ENCODE measurements at places on chromosomes 4 and X.
A peak's percentile ranks its signal among the peaks of the same experiment; 100 is the strongest.

- DNase-seq, result no peak
Measured at GRCh38 chrX:136170139-136170800, 22.9 kb downstream of the FHL1 start.

GRCh38 chrX:104045642-104046041, 5.9 kb downstream of the H2BW2 start:
- no peak for DNase-seq

DNA sequence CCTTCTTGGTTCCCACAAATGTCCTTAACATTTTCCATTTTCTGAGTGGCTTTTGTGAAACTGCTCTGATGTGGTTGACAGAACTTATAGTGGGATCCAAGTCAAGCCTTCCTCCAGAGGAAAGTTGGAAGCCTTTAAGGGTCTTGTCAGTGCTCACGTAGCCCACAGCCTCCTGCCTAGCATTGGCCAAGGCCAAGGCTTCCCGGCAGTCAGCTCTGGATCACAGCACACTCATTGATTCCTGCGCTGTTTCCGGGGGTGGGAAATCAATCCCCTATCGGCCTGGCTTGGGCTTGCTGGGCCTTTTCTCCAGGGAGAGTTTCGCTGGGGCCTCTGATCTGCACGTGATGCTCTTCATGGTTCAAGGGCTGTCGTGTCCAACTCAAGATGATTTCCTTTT, 76.1 kb downstream of the SLC9A6 start:
- DNase-seq, result no peak

GRCh38 chr4:30825008-30825770, 105.0 kb downstream of the PCDH7 start:
- DNase-seq, result no peak

- no peak for DNase-seq
Measured at GRCh38 chr4:113008716-113009115, 40.7 kb upstream of the ANK2 start.

- no peak for DNase-seq
Measured at GRCh38 chr4:146398896-146399445, 122.8 kb downstream of the SLC10A7 start.

GRCh38 chr4:19009881-19010280, 988.3 kb upstream of the LCORL start:
- no peak for DNase-seq

DNA sequence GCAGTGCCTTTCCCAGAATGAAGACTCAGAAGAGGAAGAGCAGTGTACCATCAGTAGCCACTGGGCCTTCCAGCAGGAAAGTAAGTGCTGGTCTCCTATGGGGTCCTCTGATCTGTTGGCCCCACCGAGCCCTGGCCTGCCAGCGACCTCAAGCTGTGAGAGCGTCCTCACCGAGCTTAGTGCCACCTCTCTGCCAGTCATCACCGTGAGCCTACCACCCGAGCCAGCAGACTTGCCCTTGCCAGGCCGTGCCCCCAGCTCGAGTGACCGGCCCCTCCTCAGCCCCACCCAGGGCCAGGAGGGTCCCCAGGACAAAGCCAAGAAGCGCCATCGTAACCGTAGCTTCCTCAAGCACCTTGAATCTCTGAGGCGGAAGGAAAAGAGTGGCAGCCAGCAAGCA, 69.7 kb downstream of the STARD8 start:
- no peak for DNase-seq

GRCh38 chr4:16226816-16227461, 668 bp upstream of the TAPT1 start:
- DNase-seq, result peak; percentile 4

GRCh38 chrX:124488412-124489161, 142.2 kb downstream of the SH2D1A start:
- no peak for DNase-seq

- DNase-seq, result no peak
Measured at GRCh38 chr4:185589067-185589836, 53.9 kb upstream of the PDLIM3 start.

- no peak for DNase-seq
Measured at GRCh38 chr4:43718369-43718768, 730.2 kb downstream of the KCTD8 start.

DNA sequence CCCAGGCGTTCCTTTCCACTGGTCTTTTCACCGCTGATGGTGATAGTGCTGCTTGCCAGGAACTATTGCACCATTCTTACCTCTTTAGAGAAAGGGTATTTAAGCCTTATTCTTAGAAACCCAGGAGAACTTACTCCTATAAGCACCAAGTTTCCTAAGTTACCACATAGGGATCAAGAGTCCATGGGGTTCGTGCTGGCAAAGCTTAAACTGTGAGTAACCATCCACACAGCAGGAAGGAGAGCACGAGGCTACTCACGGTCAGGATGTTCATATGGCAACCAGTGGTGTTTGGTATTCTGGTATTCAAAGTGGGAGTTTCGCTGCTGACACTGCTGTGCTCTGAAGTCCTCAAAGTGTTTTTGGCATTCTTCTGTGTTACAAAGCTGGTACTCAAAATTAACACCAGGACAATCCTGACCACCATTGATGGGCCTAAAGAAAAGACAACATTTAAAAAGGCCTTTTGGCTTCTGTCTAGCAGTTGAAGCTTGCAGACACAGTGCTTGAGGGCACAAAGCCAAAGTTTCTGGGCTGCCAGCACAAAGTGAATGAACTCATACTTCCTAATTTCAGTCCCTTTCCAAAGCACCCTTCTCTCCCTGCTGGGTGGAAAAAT, 256.9 kb downstream of the ADAMTS3 start:
- DNase-seq, result no peak

DNA sequence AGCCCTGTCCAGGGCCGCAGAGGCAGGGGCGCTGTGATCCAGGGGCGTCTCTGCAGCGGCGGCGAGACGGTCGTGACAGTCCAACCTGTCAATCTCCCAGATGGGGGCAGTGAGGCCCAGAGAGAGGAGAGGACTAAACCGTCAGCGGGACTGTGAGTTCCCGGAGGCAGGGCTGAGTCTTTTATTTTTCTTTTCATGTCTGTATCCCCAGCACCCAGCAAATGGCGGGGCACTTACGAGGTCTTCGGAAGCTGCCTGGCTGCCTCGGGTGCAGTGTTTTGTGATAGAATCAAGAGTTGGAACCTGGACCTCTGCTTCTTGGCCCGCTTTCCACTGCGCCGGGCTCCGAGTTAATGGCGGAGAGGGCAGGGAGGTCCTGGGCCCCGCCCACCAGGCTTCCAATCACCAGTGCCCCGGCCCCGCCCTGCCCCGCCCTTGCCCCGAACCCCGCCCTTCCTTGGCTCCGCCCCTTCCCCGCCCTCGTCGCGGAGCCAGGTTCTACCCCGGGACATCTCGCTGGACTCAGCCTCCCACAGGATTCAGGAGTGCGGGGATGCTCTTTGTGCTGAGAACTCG, 35.3 kb upstream of the GRPEL1 start:
- DNase-seq, result peak; percentile 68

GRCh38 chr4:14812101-14812500, 190.2 kb upstream of the CPEB2 start:
- no peak for DNase-seq

DNA sequence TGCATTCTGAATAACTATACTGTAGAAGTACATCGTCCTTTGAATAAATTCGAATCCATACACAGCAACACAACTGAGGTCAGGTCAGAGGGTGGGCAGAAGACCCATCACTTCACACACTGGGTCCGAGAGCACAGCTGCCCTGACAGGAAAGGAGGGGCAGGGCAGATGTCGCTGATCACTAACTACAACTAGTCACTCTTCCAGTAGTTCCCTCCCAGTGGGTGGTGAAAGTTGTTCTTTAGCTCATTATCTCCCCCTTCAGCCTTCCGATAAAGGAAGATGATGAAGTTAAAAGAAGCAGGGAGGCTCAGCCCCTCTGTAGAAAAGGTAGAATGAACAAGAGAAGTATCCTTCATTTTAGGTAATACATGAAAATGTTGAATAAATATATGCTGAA, 278.9 kb downstream of the INPP4B start:
- peak; percentile 15 for DNase-seq

DNA sequence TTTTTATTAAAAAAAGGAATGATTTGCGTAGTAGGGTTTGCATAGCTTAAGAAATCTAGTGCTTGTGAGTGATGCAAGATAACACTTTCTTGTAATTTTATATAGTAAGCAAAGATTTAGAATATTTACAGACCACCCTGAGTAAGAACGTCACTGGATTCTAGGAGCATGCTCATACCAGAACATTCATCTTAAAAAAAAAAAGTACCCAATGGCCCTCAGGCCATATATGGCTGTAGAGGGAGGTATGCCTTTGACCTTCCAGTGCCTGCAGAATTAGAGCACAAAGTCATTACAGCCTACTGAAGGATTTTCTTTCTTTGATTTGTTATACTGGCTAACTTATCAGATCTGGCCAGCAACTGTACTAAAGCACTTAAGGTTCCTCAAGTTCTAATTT, 236.3 kb upstream of the GYPA start:
- DNase-seq, result no peak

DNA sequence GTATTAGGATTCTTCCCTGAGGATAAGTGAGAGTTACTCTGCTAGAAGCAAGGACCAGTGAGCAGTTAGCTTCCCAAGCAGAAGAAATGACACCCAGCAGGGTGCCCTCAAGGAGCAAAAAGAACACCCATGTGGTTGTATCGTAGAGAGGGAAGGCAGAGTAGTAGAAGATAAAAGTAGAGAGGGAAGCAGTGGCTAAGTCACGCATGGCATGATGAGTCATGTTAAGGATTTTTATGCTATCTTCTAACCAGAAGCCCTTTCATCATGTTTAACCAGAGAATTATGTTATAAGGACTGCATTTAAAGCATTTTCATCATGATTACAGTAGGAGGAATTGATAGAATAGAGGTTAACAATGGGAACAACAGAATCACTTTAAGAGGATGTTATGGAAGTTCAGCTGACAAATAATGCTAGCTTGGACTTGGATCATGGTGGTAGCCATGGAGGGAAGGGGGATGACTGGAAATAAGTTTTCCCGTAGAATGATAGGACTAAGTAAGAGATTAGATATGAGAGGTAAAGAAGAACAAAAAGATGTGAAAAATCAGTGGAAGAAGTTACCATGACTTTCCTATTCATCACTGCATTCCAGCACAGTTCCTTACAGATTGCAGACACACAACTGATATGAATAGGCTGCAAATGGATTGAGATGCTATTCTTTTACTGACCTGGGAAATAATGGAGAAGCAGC, 383.5 kb upstream of the INTU start:
- no peak for DNase-seq

DNA sequence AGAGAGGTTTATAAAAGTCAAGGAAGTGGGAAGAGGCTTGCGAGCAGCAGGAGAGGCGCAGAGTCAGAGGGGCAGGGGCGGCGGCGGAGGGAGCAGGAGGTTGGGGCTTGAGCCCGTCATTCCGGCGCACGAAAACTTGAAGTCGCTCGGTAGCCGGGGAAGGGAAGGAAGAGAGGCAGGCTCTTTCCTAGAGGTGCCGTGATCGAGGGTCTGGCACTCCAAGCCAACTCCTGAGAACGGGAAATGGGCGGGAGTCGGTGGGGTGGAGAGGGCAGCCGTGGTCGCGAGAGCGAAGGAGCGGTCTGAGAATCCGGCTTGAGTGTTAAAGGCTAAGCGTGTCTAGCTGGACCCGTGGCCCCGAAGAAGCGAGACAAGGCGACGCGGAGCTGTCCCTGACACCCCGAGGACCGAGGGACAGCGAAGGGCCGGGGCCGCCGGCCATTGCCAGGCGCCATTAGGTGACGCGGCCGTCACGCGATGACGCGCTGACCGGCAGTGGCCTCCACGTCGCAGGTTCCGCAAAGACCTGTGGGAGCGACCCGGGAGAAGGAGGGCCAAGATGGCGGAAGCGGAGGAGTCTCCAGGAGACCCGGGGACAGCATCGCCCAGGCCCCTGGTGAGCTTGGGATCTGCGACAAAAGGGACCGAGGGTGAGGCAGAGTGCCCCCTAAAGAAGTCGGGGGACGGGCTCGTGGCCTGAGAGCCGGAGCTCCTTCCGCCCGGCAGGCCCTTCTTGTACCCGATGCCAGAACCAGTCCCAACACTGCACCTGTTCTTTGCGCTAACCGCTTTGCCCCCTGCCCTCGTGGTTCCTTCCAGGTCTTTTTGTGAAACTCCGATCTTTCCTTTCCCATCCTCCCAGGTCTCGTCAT, at the start of gene YIPF6:
Gene YIPF6, plus strand, starts transcription at position 544 of the 872 bp plus-strand sequence. Its CDS starts 16 bp downstream, at position 560.
- DNase-seq, result peak; percentile 43

GRCh38 chrX:14079891-14080430, 50.3 kb upstream of the GEMIN8 start:
- DNase-seq, result no peak

GRCh38 chrX:63746715-63747114, 38.3 kb downstream of the ARHGEF9 start:
- no peak for DNase-seq

- DNase-seq, result no peak
Measured at GRCh38 chr4:182177166-182177565, 66.0 kb upstream of the TENM3 start.

DNA sequence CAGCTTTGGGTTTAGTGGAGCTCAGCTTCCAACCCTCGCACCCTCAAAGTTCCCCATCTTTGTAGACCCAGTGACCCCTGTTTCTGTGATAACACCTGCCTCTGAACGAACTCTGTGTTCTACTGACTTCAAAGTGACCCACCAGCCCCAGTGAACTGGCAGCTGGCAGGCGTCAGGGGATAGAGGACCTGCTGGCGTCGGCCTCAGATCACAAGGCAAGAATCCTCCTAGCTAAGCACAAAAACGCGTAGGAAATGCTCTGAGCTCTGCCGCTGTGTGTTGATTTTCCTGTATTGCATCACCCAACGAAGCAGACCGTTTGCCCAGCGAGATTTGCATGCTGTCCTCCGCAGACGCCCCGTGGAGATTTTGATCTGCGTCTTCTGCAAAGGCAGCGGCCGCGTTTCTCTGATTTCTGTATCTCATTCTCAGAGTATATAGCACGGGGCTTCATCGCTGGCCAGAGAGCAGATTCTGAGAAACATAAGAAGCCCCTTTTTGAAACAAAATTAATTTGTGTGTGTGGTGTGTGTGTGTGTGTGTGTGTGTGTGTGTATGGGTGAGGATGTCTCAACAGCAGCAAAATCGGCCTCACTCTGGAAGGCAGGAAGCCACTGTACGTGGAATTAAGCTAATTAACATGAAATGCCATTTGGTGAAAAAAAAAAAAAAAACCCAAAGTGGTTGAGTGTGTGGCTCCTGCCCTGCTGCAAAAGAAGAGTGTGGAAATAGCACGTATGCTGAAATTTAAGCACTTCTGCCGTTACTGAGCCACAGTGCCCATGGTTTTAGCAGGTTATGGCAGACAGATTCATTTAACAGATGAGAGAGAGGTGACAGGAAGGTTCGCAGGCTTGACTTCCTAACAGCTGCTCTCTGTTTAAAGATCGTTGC, 29.2 kb upstream of the ASMTL start:
- DNase-seq, result peak; percentile 76

GRCh38 chr4:73189274-73189810, 69.3 kb downstream of the ANKRD17 start:
- no peak for DNase-seq

GRCh38 chr4:37535872-37536271, 150.3 kb downstream of the RELL1 start:
- no peak for DNase-seq

DNA sequence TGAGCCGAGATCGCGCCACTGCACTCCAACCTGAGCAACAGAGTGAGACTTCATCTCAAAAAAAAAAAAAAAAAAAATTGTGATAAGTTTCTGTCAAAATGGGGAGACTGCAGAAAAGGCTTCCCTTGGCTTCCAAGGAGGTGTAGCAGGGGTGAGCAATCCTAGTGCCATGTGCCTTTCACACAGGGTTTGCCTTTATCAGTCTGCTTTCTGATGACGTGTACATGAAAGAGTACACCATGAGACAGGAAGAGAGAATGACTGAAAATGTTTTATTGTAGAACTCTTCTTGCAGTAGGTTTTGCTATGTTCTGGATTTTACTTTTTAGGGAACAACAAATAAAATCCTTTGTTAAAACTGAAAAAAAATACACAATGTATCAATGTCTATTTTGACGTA, 23.4 kb upstream of the ZFP42 start:
- no peak for DNase-seq

Measured in T-cell (primary cell).